ENCODE measurements at places on chromosomes 1 and 21. TPM values are rescaled to one million over a fixed set of nuclear protein-coding genes. Genes with fewer than 3 reads are reported as not detected.

The NTNG1 gene
- not detected for total RNA-seq

The RXFP4 gene
- total RNA-seq = not detected

The ESPN gene
- total RNA-seq = 1.5 TPM

The EXOC8 gene
- total RNA-seq = 14.4 TPM

The ARHGEF16 gene
- total RNA-seq = 0.17 TPM

The PPFIA4 gene
- total RNA-seq = 21.4 TPM

The PDZK1IP1 gene
- not detected for total RNA-seq

The B3GALT6 gene
- total RNA-seq = 14.6 TPM

The DNAH14 gene
- total RNA-seq = 0.55 TPM

The ANGPTL3 gene
- total RNA-seq = not detected

The SPRR4 gene
- not detected for total RNA-seq

- no peak for DNase-seq
These were observed 160.2 kb downstream of the DHRS3 start for GRCh38 chr1:12457771-12458170.

DNA sequence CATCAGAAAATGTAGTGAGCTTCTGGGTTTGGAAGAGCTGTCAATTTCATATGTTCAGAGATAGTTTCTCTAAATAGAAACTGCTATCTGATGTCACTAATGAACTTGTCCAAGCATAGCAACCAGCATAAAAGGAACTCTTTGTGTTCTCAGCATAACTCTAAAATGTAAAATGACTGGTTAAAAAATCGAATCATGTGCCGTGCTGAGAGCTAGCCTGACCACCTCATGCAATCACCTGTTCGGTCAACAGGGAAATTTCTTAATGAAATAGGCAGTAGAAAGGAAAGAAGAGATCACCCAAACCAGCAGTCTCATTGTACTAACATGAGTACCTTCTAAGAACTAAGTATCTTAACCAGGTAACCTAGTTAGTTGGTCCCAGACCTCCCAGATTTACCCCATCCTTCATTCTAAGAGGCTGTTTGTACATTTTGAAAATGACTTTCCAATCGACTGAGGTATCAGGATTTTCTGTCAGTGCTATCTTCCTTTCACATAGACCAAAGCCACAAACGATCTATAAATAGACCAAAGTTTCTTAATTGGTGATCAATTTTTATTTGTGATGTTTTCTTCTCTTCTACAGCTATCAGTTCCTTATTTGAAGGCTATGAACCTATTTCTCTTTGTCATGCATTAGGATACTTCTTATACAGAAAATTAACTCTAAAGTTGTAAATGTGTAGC lies 147.3 kb downstream of the TLR5 start:
- DNase-seq = no peak

- DNase-seq = peak; percentile 77
These were observed 11.5 kb upstream of the PLA2G5 start for GRCh38 chr1:20058531-20058930.

GRCh38 chr1:17488995-17489767 lies 49.7 kb upstream of the RCC2 start:
- no peak for DNase-seq

DNA sequence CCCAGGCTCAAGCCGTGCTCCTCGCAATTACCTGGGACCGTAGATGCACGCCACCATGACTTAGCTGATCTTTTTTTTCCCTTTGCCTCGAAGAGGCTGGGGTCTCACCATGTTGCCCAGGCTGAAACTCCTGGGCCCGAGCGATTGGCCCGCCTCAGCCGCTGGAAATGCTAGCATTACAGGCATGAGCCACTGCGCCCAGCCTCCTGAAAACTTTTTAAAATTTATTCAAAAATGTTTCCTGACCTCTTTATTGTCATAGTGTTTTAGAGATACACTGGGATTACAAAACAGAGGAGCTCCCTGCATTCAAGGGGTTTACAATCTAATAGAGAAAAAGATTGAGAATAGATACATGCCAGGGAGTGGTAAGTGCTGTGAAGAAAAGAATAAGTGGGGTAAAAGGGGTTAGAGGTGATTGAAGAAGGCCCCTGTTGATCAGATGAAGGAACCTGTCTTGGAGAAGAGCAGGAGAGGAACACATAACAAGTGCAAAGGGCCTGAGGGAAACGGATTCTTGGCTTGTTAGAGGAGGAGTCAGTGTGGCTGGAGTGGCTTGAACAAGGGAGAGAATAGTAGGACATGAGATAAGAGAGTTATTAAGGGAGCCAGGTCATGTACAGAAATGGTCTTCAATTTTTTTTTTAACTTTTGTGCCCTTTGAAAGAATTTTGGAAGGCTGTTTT lies 1.7 kb upstream of the TRIM33 start:
- no peak for DNase-seq

GRCh38 chr1:245797592-245798348 lies 643.0 kb downstream of the KIF26B start:
- no peak for DNase-seq

DNA sequence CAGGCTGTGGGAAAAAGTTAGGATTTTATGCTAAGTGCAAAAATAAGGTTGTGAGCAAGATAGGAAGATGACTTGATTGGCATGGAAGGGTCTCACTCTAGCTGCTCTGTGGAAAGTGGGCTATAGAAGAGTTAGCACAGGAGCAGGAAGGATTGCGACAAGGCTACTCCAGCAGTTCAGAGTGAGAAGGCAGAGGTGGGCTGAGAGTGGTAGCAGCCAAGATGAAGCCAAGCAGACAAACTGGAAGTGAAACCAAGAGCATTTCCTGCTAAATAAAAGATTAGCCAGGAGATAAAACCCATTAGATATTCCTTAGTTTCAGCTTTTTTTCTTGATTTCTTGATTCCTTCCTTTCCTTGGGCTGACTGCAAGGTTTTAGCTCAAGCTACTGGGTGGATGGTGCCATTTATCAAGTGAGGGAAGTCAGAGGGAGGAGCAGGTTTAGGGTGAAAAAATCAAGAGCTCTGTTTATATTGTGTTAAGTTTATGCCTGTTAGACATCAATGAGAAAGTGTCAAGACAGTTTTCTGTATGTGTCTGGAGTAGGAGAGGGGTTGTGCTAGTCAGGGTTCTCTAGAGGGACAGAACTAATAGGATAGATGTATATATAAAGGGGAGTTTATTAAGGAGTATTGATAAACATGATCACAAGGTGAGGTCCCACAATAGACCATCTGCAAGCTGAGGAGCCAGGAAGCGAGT lies 33.1 kb upstream of the ZNF644 start:
- no peak for DNase-seq

DNA sequence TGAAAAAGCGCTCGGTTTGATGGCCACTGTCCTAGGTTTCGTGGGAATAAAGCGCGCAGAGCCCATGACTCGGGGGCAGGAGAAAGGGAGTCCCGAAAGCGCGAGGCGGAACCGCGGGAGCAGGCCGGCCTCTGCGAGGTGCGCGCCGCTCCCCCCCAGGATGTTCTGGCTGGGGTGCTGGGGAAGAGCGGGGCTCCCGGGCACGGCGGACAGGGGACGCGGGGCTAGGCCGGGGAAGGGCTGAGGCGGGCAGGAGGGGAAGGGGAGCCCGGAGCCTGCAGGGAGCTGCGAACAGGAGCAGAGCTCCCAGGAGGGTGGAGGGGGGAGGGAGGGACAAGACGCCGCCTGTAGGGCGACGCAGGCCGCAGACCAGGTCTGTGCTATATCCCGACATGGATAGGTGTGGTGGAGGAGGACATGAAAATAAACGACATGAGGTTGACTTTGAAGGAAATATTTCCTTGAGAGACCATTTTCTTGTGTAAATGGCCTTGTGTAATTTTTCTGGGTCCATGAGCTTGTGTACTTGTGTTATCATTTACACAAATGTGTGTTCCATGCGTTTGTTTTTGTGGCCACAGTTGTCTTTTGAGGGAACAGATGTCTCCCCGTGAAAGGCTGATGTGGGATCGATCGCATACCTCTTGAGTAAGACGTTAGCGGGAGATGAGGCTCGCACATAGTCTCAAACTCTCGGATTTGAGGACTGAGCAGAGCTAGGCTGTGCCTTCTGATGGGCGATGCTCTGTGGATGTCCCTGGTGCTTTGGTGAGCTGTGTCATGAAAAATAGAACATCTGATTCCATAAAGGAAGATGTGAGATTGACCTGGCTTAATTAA lies 1.3 kb downstream of the PCNT start:
- DNase-seq = peak; percentile 61

- peak; percentile 38 for DNase-seq
These were observed 5.1 kb upstream of the CAPN8 start for GRCh38 chr1:223670458-223671159.

GRCh38 chr1:191134796-191135195 lies 657.1 kb upstream of the BRINP3 start:
- DNase-seq = no peak

DNA sequence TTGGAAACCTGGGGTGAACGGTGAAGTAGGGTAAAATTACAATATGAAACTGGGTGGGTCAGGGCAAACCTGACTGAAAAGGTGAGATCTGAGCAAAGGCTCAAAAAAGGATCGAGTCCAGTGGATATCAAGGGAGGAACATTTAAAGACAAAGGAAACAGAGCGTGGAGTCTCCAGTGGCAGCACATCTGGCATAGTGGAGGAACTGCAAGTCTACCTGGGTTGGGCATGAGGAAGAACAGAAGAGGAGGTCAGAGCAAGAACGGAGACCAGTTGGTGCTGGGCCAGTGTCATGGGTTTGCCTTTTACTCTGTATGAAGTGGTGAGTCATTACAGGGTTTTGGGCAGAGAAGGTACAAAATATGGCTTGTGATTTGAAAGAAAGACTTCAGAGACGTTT lies 163.7 kb downstream of the NTPCR start:
- no peak for DNase-seq

- no peak for DNase-seq
These were observed 21.4 kb downstream of the RNASEL start for GRCh38 chr1:182567629-182568028.

GRCh38 chr1:182389619-182390047 lies 2.0 kb downstream of the GLUL start:
- DNase-seq = peak; percentile 20

DNA sequence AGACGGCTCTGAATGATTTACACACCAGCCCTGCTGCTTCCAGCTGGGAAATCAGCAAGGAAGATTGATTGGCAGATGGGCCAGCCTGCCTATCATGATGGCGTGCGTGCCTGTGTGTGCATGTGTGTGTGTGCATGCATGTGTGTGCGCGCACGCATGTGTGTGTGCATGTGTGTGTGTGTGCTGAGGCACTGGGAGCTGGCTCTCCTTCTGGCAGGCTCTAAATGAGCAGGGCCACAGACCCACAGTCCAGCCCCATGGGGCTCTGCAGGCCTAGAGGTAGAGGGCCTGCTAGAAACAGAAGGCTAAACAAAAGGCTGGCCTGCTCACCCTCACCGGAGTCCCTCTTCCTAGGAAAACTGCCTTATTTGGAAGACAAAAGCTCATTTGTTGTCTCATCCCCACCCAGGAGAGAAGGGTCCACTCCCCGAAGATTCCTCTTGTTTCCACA lies 6.0 kb downstream of the KLHDC8A start:
- no peak for DNase-seq

DNA sequence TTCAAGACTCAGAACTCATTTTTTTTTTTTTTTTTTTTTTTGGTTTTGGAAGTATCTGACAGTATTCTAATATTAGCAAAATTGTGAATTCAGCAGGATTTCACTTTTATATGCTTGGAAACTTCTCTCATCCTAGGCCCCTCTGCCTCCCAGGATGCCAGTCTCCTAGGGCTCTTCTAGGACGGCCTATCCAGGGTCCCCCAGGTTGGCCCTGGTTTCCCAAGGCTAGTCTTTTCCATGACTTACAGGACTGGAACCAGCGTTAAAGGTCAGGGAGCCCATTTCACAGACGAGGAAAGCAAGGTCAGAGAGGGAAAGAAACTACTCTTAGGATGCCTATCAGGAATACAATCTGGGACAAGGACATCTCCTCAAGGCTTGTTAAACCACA lies 412.5 kb downstream of the PTPRU start:
- DNase-seq = no peak

- no peak for DNase-seq
These were observed 31.4 kb downstream of the FAAP20 start for GRCh38 chr1:2163205-2163604.

- no peak for DNase-seq
These were observed 233.6 kb downstream of the RPS6KC1 start for GRCh38 chr1:213284626-213285025.

- DNase-seq = no peak
These were observed 7.8 kb upstream of the MEF2D start for GRCh38 chr1:156508205-156508954.

GRCh38 chr1:145711213-145711651 lies 4.1 kb upstream of the PDZK1 start:
- no peak for DNase-seq

Data from activated CD4-positive, alpha-beta memory T cell treated with anti-CD3 and anti-CD28 coated beads for 36 hours (primary cell).